ENCODE measurements at places on chromosomes 4 and X. TPM values are rescaled to one million over a fixed set of nuclear protein-coding genes. Genes with fewer than 3 reads are reported as not detected.

The RHOXF2 gene
- not detected for total RNA-seq

The PDLIM3 gene
- 123 TPM for total RNA-seq

The TRPC5OS gene
- not detected for total RNA-seq

DNA sequence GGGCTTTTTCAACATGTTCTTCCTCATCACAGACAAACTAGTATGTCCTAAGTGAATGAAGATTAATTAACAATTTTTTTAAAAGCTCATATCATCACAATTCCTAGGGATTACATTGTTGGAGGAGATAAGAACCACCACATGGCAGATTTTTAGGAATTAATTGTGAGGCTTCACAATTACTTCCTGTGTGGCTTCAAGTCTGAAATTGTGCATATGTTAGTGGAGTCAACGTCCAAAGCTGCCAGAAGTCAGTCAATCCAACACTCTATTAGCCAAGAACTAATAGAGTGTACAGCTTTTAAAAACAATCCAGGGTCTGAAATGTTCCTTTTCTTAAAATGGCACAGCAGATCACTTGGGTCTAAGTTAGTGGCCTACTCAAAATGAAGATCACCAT is 49.3 kb upstream of the C1QTNF7 start:
- DNase-seq: no peak

DNA sequence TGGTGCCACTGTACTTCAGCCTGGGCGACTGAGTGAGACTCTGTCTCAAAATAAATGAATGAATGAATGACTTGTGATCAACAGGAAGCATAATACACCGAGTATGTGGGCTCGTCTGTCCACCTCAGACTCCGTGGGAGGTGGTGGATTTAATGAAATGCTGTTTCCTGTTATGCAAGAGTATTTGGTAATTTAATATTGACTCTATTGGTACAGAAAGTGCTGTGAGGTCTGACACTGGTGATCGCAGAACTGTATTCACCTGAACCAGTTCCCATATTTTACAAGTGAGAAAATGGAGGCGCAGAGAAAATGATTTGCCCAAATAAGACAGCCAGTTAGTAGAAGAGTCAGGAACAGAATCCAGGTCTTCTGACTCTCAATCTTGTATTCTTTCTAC is 423.3 kb downstream of the RAPGEF2 start:
- DNase-seq: no peak

- DNase-seq: no peak
Observed at GRCh38 chr4:71267244-71267643, 71.6 kb upstream of the SLC4A4 start.

GRCh38 chrX:9662148-9662547 is 103.5 kb downstream of the GPR143 start:
- DNase-seq: no peak

DNA sequence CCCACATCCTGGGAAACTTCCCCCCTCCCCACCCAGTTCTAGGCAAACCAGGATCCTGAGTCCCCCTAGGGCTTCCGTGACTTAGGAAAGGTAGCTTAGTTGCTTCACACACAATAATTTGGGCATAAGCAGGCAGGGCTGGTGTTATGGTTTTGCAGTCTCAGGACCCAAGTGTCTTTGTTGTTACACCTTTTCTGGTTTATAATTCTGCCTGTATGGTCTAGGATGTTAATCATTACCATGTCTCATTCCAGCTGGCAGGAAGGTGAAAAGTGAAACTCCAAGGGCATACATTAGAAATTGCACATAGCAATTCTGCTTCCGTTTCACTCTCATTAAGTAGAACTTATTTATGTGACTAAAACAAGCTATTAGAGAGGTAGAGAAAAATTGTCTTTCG is 16.8 kb downstream of the UGT8 start:
- no peak for DNase-seq
